ENCODE measurements at places on chromosomes 11 and 22. TPM values are rescaled to one million over a fixed set of nuclear protein-coding genes. Genes with fewer than 3 reads are reported as not detected.

Gene MCHR1
- 0.96 TPM for total RNA-seq

DNA sequence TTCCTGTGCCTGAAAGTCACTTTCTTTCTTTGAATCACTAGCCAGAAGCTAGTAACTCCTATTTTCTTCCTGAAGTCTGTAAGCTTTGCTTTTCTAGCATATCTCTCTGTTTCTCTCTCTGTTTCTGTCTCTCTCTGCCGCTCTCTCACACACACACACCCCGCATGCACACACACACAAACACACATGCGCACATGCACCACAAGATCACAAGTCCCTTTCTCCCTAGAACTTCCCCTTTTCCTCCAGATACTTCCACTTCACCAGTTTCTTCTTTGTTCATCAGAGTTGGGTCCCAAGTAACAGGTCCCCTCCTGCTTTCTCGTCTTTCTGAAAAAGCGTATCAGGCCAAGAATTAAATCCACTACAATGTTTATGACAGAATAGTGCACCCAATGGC is 148.5 kb upstream of the HSD17B12 start:
- DNase-seq, result no peak

Gene NXPE1
- not detected for total RNA-seq

- DNase-seq, result no peak
These were observed 47.7 kb upstream of the SMIM38 start for GRCh38 chr11:69108030-69108429.

DNA sequence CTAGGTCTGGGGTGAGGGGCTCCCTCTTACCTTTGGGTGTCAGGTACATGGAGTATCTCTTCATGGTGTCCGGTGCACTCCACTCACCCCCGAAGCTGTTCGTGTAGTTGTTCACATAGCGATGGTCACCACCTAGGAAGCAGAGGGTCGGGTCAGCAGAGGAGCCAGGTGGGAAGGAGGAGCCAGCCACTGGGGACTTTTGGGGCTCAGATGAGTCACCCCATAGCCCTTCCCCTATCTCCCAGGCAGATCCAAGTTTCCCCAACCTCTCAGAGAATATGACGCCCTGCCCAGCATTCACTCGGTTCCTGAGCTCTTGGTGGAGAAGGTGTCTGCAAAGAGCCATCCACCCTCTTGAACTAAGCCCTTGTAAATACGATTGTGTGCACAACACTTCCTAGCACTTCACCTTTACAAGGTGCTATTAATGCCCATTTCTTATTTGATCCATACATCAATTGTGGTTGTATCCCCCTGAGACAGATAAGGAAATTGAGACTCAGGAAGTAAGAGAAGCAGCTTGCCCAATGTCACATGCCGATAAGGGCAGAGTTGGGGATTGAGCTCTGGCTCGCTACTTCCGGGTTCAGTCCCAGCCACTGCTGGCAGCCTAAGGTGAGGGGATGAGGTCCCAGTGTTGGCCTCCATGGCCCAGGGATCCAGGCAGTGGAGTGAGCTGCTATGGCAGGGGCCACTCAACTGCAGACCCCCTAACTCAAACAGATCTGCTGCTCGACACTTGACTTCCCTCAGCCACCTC is 14.8 kb downstream of the TRIM29 start:
- no peak for DNase-seq

Gene TRPT1
- 28.8 TPM for total RNA-seq

DNA sequence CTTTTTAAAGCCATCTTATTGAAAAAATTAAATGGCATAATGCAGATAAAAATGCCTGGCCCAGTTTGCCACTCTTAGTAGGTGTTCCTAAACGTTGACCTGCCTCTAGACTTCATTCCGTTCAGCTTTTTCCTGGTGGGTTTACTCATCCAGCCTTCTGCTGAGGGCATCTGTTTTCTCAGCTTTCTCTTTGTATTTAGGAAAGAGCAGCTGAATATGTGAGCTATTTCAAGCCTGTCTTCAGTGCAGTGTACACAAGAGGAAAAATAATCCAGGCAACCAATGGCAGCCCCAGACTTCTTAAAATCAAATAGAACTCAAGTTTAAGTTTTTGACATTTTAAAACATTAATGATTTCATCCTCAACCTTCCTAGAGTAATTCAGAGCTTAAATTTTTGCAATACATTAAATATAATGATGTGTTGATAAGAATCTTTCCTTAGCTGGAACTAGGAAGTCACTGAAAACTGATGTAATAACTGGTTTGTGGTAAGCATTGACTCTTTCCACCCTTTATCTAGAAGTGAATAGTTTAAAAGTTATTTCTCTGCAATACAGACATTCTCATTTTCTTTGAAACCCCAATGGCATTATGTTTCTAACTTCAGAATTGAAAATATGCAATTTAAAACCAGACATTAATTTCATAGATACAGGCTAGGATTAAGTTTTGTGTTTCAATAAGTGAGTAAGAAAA is 165.4 kb downstream of the AASDHPPT start:
- peak; percentile 64 for DNase-seq

DNA sequence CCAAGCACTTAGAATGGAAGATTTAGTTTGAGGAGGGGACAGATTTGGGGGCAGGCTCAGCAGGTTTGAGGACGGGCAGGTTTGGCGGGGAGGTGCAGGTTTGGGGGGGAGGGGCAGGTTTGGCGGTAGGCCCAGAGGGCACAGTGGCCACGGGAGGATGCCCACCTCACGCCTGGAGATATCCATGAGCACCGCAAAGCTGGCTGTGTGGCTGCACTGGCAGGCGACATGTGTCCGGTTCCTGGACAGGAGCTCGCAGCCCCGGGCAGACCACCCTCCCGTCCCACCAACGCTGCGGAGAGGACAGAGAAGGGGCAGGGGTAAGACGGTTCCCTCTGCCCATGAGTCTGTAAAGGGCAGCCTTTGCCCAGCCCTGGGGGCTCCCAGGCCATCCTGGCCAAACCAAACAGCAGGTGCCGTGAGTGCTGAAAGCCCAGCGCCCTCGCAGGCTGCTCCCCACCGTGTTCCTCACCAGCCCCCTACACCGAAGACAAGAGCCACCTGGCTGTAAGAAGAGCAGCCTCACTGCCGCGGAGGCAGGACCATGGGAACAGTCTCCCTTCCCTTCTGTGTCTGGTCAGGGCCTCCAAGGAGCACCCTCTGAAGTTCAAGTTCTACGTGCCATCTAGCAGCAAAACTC is 43.0 kb downstream of the TRMU start:
- no peak for DNase-seq

DNA sequence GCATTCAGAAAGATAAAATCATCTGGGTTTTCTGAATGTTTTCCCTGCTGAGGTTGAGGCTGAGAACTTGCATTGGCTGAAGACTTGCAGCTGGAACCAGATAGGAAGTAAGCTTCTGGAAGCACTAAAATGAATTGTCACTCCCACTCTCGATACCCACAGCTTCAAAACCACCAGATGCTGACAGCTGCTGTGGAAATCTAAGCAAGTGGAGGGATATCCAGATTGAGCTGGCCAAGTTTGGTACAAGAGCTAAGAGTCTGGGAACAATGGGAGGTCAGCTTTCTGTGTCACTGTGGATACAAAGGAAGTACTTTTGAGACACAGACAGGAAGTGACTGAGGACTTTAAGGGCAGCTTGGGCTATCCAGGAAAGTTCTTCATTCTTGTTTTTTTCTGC is 51.3 kb upstream of the CD44 start:
- DNase-seq, result peak; percentile 47

GRCh38 chr11:69920345-69921127 is 101.3 kb upstream of the FGF3 start:
- DNase-seq, result no peak

DNA sequence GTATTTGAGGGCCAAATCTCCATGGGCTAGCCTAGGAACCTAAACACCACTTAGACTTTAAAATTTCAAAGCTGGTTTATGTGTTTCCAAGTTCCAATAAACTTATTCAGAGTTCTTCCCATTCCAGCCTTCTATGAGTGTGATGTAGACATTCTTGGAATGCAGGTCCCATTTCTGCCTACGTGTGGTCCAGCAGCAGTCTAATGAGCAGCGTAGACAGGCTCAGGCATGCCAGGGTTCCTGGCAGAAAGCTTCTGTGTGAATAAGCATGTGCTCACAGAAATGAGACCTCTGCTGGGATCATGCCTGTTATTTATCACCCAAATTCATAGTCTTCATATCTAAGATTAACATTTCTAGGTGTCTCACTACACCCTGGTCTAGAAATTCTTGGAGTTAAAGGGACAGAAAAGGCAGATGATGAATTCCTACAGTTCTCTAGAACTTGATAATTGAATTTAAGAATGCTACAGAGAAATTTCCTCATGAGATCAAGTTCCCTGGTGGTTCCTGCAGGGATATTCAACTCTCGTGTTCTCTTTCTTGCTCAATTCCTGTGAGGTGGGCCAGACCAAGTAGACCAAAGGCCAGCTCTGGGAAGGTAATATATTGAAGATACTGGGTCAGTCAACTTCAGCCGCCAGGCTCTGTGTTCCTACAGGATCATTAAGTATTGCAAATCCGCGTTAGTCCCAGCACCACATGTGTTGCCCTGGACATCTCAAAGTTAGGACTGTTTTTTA is 17.6 kb downstream of the RNF185 start:
- DNase-seq, result peak; percentile 98

DNA sequence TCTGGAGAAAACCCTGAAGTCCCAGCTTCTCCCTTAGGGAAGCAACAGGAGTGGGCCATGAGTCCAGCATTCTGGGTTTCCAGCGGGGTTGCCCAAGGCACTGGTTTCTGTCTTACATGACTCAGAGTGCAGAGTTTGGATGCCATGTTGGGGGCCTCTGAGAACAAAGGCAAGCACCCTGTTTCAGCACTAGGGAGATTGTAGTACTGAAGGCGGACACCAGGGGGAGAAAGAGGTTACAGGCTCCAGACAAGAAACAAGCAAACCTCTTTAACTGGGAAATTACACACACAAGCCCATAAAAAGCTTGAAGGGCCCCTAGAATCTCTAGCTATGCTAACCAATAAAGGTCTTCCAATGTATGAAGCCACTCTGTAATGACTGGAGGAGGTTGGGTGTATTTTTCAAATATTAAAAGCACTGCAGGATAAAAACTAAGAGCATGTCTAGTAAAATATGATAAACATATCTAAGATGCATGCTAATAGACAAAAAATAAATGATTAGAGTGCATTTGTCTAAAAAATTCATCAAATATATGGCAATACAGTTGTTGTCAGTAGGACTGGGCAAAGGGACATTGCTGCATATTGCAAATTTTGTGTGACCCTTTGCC is 7.1 kb downstream of the MS4A6E start:
- DNase-seq, result no peak

Gene CCDC157
- 2.9 TPM for total RNA-seq

Gene SLC7A4
- 0.93 TPM for total RNA-seq

DNA sequence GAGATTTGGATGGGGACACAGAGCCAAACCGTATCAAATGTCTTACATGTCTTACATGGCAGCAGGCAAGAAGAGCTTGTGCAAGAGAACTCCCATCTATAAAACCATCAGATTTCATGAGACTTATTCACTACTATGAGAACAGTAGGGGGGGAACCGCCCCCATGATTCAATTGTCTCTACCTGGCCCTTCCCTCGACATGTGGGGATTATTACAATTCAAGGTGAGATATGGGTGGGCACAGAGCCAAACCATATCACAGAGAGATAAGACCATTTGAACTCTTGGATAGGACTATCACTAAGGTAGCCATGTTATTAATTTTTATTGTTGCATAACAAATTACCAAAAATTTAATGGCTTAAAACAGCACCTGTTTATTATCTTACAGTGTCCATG is 611.7 kb downstream of the SOX6 start:
- no peak for DNase-seq

DNA sequence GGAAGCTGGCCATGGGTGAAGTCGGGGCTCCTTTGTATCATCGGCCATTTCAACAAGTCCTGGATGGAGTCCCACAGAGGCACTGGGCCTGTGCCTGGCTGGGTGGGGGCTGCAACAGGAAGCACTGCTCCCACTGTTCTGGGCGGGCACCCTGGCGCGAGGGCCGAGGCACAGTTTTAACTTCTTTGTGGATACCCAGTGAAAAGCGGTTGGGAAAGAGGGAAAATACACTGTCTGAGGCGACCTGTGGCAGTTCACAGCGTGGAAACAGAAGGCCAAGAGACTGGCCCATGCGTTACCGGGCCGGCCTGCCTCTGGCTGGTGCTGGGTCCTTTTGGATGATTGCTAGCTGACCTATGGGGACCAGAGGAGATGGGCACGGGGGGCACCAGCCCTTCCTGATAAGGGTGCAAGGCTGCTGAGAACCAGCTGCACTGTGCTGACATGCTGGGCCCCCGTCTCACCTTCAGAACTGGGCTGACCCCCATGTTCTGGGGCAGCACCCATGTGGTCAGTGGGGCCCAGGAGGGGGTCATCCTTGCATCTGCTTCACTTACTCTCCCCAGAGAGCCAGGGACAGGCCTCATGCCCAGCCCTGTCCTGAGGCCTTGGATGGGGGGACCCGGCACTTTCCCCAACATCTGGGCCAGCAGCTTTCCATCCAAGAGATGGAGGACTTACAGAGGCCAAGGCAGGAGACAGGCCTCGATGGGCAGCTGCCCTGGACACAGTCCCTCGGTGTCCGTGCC is 4.2 kb downstream of the OVOL1 start:
- no peak for DNase-seq

Gene ANO1
- 0.14 TPM for total RNA-seq

DNA sequence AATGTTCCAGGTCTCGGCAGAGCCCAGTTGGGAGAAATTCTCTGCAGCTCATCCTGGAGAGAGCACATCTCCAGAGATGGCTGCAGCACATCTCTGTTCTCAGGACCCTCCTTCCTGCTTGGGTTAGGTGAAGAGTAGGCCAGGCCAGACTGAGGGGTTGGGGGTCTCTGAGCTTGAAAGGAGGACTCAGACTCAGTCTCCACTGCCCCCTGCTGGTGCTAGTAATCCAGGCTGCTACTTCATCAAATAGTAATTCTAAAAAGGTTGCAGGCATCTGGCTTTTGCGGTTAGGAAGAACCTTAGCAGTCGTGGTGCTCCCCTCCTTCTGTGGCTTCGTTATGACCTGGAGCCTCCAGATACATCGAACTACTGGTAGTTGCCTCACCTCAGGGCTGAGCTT is 9.7 kb downstream of the TUB start:
- DNase-seq, result no peak

GRCh38 chr11:8656291-8656690 is 26.2 kb downstream of the TRIM66 start:
- no peak for DNase-seq

DNA sequence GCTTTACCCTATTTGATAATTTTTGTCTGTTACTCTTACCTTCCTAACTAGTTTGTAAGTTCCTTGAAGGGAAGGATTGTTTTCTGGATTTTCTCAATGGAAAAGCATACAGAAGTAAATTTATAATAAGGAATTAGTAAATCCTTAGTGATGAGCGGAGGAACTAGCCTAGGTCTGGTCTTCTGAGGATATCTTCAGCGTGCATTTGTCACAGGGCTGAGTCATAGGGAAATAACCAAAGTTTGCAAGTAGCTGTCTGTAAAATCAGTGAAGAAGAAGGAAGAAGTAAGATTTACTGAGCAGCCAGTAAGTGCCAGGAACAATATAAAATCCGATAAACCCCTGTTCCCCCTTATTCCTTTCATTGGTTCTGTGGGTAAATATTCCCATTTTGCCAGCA is 162.7 kb upstream of the SORL1-AS1 start:
- peak; percentile 56 for DNase-seq

Gene FOLR3
- total RNA-seq, result not detected

- DNase-seq, result no peak
These were observed 12.5 kb downstream of the MUC6 start for GRCh38 chr11:1023811-1024596.
